ENCODE measurements at places on chromosomes 12 and 14. TPM values are rescaled to one million over a fixed set of nuclear protein-coding genes. Genes with fewer than 3 reads are reported as not detected.

Gene RERGL
- total RNA-seq = 2.1 TPM

Gene LMO3
- 0.86 TPM for total RNA-seq

DNA sequence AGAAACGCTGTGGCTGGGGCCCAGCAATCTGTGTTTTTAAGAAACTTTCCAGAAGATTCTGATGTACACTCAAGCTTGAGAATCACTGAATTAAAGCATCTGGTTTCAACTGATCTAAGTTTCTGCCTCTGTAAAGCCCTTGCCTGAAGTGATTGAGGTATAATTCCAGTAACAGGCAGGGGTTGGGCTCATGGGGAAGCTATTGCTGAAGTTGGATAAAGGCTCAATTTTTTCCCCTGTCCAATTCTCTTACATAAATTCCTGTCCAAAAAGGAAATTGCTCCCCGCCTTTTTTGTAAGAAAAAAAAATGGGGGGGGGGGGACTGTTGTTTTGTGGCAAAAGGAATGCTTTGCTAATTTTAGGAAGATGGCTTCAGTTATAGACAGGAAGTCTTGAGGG, 337.4 kb downstream of the NUAK1 start:
- no peak for DNase-seq

- DNase-seq = no peak
These were observed 40.7 kb downstream of the CORO1C start for GRCh38 chr12:108690542-108691174.

- DNase-seq = no peak
These were observed 11.4 kb downstream of the SLC7A8 start for GRCh38 chr14:23172096-23172495.

Gene CRIP1
- total RNA-seq = 49.7 TPM

- no peak for DNase-seq
These were observed 278.9 kb upstream of the CRY1 start for GRCh38 chr12:107372229-107372658.

DNA sequence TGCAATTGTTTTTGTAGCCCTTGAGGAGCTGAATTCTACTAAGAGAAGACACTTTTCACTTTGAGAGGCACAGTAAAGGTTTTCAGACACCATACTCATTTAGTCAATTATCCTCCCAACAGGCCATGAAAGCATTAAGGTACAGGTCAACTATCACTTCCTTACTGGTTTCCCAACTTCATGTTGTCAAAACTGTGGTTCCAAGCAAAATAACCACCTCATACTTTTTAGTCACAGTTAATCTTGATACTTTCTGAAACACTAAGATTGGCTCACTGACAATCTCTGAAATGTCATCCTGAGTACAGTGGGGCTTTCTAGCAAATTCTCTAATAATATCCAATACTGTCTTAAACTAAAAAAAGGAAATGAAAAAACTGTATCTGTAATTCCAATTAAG, 71.7 kb downstream of the SLC2A13 start:
- no peak for DNase-seq

- no peak for DNase-seq
These were observed 100.2 kb downstream of the NELL2 start for GRCh38 chr12:44775901-44776300.

- DNase-seq = peak; percentile 59
These were observed 32.4 kb upstream of the PPP1R13B start for GRCh38 chr14:103879570-103880347.

Gene CCNB1IP1
- total RNA-seq = 54.8 TPM

Gene PPP1R1A
- 58.0 TPM for total RNA-seq

GRCh38 chr12:69298947-69299346, 49.2 kb upstream of the LYZ start:
- DNase-seq = no peak

GRCh38 chr12:127588249-127588648, 678.7 kb upstream of the TMEM132C start:
- no peak for DNase-seq

Gene ADAMTS20
- total RNA-seq = not detected

- no peak for DNase-seq
These were observed 569.7 kb upstream of the FOXG1 start for GRCh38 chr14:28196878-28197277.

DNA sequence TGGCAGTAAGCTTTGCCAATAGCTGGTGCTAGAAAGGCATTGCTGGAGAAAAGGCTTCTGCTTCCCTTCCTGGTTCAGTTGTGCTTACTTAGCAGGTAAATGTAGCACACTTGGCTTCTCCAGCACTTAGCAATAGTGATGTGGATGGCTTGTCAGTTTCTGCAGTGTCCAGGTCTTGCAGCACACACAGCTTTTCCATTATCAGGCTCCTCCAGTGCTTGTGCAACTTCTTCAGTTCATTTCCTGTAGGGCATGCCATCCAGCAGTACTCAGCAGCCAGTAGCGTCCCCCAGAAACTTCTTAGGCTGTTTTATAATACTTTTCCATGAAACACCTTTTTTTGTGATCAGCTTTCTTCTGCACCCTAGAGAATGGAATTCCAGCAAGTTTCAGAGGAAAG, 154.6 kb downstream of the SLC6A15 start:
- no peak for DNase-seq

- no peak for DNase-seq
These were observed 117.9 kb downstream of the RPS6KA5 start for GRCh38 chr14:90942511-90942910.

DNA sequence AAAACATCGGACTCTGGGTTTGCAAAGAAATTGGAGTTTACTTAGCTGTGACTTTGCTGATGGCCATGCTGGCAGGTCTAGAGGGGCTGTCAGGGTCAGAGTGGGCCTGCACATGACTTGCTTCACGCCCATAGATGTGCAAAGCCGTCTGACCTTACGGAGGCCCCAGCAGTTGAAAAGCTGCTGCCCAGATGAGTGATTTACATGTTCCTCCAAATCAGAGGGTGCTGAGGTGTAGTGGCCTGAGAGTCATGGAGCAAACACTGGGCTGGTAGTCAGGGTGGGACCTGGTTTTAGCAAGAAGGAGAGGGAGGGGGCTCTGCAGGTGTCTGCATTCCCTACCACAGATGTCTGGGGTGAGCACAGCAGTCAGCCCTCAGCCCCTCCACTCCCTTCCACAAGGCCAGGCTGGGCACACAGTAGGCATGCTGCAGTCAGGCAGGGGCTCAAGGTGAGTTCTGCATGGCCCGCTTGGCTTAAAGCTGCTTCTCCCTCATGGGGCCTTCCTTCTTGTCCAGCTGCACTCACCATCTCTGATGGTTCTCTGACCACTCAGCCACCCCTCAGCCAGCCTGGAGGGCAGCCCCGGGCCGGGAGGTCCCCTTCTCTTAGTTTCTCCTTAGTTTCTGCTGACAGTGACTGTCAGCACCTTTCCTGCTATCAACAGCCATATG, 34.2 kb upstream of the EML1 start:
- no peak for DNase-seq

Gene MAP3K9
- total RNA-seq = 1.6 TPM

All from heart right ventricle (tissue), 16 donors.